ENCODE measurements at places on chromosomes 1 and 21.

GRCh38 chr1:231584117-231584516 is 42.5 kb upstream of the DISC1 start:
- DNase-seq = no peak

DNA sequence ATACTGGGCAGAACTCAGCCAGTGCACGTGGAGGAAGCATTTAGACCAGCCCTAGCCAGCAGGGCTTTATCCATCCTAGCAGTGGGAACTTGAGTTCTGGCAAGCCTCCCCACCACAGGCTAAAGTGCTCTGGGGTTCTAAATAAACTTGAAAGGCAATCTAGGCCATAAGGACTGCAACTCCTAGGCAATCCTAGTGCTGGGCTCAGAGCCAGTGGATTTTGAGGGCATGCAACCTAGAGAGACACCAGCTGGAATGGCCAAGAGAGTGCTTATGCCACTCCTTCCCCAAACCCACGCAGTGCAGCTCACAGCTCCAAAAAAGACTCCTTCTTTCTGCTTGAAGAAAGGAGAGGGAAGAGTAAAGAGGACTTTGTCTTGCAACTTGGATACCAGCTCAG is 70.5 kb upstream of the APOBEC4 start:
- DNase-seq = no peak

DNA sequence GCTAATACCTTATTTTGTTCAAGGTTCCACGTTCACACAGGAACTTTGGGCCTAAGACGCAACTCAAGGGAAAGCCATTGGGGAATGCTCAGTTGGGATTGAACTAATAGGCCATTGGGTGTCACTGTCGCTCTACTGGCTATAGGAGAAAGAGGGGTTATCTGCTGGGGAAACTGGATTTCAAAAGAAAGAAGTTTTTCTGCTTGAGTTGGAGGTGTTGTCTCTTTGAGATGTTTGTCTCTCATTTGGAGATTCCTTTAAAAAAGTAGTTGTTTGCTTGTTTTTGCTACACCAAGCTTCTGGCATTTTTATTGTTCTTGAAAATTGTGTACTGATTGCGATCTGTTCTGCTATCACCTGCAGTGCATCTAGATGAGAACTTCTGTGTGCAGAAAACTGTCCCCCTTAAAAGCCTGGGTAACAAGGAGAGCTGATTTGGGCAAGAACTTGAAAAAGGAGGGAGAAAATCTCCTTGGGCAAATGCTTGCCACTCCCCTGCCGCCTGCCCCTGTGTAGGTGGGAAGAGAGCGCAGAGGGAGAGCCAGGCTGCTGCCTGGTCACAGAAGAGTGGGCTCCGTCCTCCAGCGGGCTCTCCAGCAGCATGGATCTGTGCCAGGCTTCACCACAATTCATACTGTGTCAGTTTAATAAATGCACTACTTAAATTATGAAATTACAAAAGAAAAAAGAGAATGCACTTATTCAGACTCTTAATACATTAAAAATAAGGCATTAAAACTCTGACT is 39.9 kb downstream of the PEX14 start:
- no peak for DNase-seq

DNA sequence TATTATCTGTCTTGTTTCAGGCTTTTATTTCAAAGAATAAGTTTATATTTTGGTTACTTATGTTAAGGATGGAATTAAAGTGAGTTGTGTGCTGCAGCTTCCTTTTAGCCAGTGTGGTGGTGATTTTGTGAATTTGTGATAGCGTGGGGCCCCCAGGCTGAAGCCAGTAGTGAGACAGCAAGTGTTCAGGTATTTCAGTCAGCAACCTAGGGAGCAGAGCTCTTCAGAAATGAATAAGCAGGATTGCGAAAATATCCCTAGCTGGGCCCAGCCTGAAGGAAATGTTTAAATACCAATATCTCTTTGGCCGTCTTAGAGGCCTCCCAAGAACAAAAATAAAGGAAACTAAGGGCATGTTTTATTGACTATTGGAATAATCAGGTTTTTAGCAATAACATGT is 150.8 kb upstream of the C1orf105 start:
- no peak for DNase-seq

DNA sequence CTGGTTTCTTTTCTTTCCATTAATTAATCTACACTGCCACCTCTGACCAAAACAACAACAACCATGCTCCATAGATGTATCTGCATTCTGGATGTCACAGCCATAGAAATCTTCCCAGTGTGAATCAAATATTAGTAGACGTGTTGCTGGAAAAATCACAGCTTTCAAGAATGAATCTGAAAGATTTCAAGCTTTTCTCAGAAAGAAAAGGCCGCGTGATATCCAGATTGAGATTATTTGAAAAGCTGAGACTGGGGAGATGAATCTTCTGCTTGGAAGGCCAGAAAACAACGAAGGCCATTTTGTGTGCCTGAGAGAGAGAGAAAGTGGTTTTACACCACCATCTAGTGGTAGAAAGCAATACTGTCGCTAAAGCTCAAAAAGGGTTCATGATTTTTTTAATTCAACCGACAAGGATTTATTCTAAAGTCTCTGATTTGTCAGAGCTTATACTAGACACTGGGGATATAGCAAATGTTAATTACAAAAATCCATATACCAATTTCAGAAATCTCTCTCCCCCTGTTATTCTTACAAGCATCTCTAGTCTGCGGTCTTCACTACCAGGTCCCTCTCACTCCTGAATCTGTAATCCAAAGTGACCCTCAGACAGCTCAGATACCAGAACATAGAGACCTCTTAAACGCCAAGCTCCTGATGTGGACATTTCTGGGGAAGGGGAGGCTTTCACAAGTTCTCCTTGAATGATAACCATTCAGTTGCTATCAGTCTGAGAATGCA is 87.5 kb upstream of the SGIP1 start:
- DNase-seq = peak; percentile 48

DNA sequence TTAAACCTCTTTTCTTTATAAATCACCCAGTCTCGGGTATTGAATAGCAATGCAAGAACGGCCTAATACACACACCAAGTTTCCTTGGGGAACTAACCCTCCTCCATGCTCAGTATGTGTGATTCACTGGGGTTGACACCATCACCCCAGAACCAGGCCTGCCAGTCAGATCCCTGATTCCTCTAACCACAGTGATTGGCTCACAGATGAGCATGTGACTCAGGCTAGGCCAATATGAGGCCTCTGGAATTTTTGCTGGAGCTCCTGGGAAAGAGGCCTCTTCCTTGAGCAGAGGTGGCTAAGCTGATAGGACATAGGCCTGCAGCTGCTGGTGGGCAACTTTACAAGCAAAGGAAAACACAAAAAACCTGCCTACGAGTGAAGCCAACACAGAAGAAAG is 74.7 kb upstream of the ZBTB40 start:
- DNase-seq = no peak

DNA sequence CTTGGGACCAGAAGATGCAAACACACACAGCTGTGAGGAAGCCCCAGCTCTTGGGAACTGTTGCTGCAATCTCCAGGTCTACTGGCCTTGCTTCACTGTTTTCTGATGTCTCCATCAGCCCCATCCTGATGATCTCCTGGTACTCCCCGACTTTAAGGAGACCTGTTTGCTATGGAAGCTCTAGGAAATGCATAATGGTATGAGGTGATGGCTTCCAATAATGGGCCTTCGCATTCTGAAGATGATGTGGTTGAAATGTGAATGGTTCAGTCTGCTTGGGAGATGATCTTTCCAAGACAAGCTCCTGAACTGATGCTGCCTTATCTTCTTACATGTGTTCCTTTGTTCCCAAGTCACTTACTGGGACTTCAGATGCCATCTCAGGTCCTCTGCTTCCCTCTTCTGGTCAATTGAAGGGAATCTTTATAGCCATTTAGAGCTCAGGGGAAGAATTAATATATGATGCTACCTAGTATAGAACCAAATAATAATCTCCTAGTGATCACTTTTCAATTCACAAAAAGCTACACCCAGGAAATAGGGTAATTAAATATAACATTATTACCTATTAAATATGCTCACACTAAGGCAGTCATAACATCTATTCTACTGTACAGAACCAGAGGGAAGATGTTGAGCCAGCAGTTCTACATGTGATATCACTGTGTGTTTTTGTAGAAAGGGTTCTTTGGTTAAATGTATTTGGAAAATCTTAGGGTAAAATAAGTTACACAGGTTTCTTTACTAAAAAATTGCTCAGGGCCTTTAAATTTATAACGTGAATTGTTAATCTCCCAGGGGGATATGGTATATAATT is 73.9 kb upstream of the VTCN1 start:
- no peak for DNase-seq

- DNase-seq = no peak
Observed at GRCh38 chr21:36419241-36419640, 34.0 kb downstream of the CHAF1B start.

DNA sequence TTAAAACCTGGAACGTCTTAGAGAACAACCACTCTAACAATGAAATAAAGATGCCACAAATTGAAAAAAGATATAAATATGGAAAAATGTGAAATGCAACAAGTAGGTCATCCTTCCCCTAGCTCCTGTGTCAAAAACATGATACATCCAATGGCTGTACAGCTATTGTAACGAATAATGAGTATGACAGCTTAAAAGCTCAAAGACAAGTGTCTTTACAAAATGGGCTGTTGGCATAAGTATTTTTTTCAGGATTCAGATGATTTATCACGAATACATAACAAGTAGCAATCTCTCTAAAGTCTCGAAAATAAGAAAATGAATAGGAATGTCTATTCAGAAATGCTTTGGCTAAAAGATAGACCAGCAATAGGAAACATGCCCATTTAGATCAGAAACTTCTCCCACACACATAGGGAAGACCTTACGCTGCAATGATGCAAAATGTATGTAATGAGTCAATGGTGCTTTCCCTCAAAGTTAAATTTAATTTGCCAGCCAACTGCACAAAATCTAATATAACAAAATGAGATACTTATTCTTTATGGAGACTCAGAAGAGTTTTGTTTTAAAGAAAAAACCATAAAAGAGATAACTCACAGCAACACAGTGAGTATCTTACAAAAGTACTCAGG is 8.3 kb downstream of the TGFBR3 start:
- DNase-seq = no peak

- peak; percentile 78 for DNase-seq
Observed at GRCh38 chr1:109509176-109510134, at the start of gene AMIGO1. AMIGO1 (minus strand) TSS chr1:109509727; CDS start chr1:109508912, 815 bp downstream.

DNA sequence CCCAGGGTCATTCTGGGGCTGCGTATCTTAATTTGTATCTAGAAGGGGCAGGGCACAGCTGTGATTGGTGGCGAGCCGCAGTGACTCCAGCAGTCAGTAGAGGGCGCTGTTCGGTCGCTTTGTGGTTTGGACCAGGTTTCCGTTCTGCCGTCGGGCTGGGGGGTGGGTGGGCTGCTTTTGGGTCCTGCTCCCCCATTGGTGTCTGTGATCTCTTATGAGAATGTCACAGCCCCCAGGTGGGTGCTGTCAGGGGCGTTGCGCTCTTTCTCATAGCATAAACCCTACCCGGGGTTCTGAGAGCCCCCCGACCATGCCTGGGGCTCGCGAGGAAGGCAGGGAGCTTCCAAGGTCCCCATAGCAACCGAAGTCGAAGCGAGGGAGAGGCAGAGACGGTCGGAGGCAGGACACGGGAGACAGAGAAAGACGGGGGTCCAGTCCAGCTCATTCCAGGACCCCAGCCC is 5.4 kb downstream of the TFF3 start:
- peak; percentile 63 for DNase-seq

GRCh38 chr1:17687145-17687544 is 68.0 kb upstream of the ACTL8 start:
- no peak for DNase-seq

- DNase-seq = peak; percentile 25
Observed at GRCh38 chr1:85464497-85465098, 361 bp downstream of the DDAH1 start.

DNA sequence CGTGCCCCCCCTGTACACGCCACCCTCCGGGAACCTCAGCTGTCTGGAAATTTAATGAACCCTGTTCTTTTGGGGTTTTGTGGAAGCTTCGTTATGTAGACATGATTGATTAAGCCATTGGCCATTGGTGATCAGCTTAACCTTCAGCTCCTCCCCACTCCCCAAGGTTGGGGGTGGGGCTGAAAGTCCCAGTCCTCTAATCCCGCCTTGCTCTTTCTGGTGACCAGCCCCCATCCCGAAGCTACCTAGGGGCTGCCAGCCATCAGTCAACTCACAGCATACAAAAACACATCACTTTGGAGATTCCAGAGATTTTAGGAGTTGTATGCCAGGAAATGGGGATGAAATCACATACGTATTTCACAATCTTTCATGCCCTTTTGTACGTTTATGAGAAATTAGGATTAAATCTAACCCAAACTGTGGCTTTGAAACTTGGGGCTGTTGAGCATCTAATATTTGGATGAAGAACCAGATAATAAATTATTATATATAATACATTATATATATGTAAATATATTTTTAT is 52.3 kb downstream of the BACE2 start:
- DNase-seq = no peak

- DNase-seq = no peak
Observed at GRCh38 chr1:181514298-181515290, 31.3 kb downstream of the CACNA1E start.

DNA sequence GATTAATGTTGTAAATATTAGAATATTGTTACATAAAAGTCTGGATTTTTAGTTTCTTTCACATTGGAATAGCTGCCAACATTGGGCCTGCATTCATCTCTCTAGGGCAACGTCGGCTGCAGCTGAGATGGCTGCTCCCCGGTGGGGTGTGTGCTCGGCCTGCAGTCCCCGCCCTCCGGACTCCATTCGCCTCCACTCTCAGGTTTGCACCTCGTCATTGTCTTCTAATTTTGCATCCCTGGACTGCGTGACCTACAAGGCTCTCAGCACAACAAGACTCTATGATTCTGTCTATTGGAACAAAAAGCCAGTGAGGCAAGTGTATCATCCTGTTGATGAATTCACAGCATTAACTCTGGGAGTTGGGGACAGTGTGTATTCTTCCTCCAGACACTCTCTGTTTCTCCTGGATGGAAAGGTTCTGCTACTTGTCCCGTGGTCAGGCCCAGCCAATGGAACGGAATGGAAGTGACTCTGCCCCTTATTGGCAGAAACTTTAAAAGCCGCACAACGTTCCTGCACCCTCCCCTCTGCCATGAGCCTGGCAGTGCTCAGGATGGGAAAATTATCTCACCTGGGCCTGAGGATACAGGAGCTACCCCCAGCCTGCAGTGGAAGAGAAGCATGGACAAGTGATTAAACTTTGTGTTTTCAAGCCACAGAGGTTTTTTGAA is 105.0 kb upstream of the SAMD11 start:
- no peak for DNase-seq

GRCh38 chr1:201100169-201100930 is 11.9 kb downstream of the CACNA1S start:
- DNase-seq = no peak

GRCh38 chr1:211330282-211330936 is 3.8 kb downstream of the TRAF5 start:
- DNase-seq = no peak

GRCh38 chr1:44806025-44806703 is 987 bp downstream of the DYNLT4 start:
- DNase-seq = no peak

- no peak for DNase-seq
Observed at GRCh38 chr1:37930246-37931101, 16.4 kb downstream of the INPP5B start.

GRCh38 chr1:148315071-148315811 is 163.2 kb upstream of the NBPF11 start:
- DNase-seq = no peak

DNA sequence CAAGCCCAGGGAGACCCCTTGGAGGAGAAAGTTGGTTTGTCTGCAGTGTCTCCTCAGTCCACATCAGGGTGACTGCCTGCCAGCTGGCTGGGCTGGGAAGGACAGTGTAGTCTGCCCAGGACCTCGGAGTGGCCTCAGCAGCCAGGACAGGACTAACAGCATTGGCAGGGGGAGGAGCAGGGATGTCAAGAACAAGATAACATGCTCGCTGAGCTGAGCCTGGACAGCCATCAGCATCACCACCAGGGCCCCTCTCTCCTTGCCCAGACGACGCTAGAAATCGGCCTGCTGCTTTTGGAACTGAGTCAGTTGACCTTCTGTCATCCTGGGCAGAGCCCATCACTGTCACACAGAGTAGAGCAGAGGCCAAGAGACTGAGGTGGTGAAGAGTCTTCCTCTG is 83.6 kb upstream of the CNTN2 start:
- no peak for DNase-seq

Measured in GM19239 (cell line).